Glutamatergic neuron (in vitro differentiated cells): ENCODE measurements at places on chromosomes 13 and 19.

- DNase-seq, result peak; percentile 62
These were observed at the start of gene ARL11 for GRCh38 chr13:49627831-49628652. Gene ARL11, plus strand, starts transcription at chr13:49628507. Its CDS starts 1,941 bp downstream, at chr13:49630448.

DNA sequence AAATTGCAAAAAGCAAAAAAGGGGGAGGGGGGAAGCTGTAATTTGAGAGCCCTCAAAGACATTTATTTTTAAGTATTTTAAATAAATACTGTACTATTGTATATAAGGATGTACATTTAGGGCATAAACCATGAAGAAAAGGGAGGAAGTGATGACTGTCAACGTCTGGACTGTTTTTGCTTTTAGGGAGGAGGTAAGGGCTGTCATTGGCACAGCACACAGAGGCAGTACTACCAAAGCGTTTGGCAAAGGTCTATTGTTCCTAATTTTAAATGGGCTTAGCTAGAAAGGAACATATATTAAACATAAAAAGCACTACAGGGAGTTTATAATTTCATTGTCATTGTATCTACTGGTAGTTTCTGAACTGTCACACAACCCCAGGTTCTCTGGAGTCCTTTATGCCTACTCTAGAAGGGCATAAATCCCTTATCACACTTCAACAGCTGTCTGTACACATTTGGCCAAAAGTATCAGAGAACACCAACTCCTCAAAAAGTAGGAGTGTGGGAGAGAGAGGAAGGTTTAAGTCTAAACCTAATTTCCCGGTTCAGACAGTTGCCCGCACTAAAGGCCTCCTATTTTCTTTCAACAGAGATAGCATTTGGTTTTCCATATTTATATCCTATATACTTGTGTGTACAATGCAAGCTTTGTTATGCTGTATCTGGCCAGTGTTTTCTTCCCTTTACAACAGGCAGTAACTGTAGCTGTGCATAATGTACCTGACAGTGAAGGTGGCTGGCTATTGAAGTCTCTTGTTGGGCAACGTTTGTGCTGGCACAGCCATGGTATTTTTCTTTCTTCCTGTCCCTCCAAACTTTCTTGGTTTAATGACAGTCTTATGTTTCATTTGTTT, 406.2 kb downstream of the KLF5 start:
- no peak for DNase-seq

GRCh38 chr19:8575467-8575997, 1.7 kb downstream of the MYO1F start:
- DNase-seq, result no peak

- no peak for DNase-seq
These were observed 13.3 kb upstream of the RETN start for GRCh38 chr19:7655581-7655980.

DNA sequence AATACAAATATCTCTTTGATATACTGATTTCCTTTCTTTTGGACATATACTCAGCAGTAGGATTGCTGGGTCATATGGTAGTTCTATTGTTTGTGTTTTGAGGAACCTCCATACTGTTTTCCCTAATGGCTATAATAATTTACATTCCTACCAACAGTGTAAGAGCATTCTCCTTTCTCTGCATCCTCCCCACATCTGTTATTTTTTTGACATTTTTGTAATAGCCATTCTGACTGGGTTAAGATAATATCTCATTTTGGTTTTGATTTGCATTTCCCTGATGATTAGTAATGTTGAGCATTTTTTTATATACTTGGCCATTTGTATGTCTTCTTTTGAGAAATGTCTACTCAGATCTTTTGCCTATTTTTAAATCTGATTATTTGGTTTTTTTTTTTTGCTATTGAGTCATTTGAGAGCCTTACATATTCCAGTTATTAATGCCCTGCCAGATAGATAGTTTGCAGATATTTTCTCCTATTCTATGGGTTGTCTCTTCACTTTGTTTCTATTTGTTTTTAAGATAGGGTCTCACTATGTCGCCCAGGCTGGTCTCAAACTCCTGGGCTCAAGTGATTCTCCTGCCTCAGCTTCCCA, 95.7 kb downstream of the FNDC3A start:
- DNase-seq, result no peak

DNA sequence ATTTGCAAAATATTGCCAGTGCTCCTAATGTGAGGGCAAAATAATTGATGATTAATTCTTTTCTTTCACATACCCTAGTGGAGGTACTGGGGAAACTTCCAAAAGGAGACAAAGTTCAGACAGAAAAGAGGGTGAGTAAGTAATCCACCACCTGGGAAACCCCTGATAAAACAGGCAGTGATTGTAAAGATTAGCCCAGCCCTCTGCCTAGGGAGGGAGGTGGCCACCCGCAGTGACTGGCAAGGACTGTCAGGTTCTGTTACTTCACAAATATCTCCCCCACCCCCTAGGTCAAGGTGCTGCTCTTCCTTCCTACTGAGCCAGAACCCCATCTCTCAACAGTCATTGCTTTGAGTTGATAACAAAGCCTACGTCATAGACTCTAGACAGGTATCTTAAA, 239.7 kb downstream of the DNAJC15 start:
- no peak for DNase-seq

DNA sequence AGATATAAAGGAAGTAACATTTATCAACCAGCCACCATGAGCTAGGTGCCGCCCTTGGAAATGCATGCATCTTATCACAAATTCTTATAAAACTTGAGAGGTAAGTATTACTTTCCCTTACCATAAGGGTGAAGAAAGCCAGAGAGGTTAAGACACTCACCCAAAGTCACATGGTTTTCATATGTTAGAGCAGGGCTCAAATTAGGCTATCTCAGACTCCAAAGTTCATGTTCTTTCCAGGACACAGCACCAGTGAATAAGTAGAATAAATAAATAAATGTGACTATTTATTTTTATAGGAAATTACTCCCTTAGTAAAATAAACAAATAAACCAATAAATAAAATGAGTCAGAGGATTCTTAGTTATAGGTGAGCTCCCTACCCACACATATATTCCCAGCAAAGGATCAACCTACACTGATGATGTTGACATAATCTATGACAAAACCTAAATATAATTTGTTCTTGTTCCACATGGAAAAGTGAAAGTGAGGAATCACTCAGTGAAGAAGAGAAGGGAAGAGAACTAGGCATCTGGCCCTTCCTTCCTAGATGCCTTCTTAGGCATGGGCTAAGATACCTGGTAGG, 27.2 kb downstream of the SPRY2 start:
- no peak for DNase-seq

GRCh38 chr19:35000647-35001501, 751 bp downstream of the GRAMD1A start:
- peak; percentile 54 for DNase-seq

GRCh38 chr13:94129490-94129894, 350.0 kb downstream of the DCT start:
- no peak for DNase-seq

- DNase-seq, result no peak
These were observed 1.1 kb downstream of the ELF1 start for GRCh38 chr13:41017817-41018601.

DNA sequence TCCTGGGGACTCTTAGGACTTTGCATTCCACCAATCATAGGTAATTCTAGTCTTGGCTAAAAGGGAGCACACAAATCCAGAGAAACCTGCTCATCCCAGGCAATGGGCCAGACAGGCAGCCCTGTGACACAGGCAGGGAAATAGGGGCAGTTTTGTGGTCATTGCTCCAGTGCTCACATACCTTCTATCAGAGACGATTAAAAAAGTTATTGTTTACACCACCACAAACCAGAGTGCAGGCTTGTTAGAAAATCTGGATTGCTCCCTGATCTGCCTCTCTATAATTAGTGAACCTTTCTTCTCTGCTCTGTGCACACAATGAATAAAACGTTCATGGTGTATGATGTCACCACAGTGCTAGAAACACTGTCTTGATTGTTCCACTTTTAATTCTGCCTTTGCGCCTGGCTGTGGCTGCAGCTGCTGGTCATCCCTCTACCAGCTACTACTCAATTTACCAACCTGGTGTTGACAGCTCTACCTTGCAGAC, 121.6 kb upstream of the SPATA13 start:
- no peak for DNase-seq

- DNase-seq, result no peak
These were observed 983 bp downstream of the ZNF415 start for GRCh38 chr19:53131727-53132126.

- DNase-seq, result no peak
These were observed 19.0 kb downstream of the CYP2F1 start for GRCh38 chr19:41133260-41133659.

- no peak for DNase-seq
These were observed 8.9 kb downstream of the STXBP2 start for GRCh38 chr19:7645656-7646425.

GRCh38 chr13:42876887-42877545, 95.6 kb downstream of the FAM216B start:
- DNase-seq, result no peak

DNA sequence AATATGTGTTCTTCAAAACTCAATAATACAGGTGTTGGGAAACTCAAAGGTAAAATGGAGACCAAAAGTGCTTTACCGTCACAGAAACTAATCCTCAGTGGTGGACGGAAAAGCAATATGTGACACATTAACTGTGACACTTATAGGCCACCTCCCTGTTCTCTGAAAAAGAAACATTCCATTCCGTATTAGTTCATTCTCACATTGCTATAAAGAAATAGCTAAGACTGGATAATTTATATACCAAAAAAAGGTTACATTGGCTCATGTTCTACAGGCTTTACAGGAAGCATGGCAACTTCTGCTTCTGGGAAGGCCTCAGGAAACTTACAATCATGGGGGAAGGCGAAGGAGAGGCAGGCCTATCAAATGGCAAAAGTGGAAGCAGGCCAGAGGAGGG, 435.3 kb upstream of the HTR2A start:
- no peak for DNase-seq

DNA sequence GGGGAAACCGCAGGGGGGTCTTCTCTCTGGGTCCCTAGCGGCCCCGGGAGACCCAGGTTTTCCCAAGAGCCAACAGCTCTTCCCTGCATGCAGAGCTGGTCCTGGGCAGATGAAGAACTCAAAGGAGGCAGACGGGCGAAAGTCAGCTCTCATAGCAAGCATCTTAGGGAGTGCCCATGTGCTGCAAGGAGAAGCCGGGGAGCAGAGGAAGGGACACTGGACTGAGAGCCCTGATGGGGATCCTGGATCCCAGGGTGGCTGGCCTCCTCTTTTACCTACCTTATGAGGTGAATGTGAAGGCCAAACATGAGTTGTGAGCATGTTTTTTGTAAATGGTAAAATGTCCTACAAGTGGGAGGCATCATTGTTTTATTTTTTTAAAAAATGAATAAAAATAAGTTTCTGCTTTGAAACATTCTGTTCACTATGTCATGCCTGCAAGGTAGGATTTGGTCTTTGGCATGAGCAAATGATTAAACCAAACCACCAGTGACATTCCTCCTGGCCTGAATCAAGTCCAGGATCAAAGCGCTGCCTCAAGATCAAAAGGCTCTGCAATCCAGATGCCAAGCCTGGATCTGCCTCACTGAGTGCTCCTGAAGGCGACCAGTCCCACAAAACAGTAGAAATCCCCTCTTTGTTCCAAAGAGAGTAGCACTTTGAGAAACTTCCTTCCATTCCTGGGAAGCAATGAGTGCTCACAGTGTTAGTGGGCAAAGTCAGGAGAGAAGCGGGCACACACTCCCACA, 92.2 kb upstream of the SERP2 start:
- DNase-seq, result no peak

- peak; percentile 40 for DNase-seq
These were observed 12.9 kb downstream of the DPF1 start for GRCh38 chr19:38211151-38211591.

- DNase-seq, result no peak
These were observed 481 bp upstream of the SAE1 start for GRCh38 chr19:47130120-47130588.

GRCh38 chr19:28905996-28906395, 307.0 kb downstream of the UQCRFS1 start:
- DNase-seq, result no peak

- DNase-seq, result no peak
These were observed 28.2 kb downstream of the ELL start for GRCh38 chr19:18493440-18494266.

GRCh38 chr13:45242070-45242469, 41.2 kb upstream of the KCTD4 start:
- DNase-seq, result no peak

- peak; percentile 85 for DNase-seq
These were observed 427.9 kb downstream of the ZNF536 start for GRCh38 chr19:30799865-30800755.

DNA sequence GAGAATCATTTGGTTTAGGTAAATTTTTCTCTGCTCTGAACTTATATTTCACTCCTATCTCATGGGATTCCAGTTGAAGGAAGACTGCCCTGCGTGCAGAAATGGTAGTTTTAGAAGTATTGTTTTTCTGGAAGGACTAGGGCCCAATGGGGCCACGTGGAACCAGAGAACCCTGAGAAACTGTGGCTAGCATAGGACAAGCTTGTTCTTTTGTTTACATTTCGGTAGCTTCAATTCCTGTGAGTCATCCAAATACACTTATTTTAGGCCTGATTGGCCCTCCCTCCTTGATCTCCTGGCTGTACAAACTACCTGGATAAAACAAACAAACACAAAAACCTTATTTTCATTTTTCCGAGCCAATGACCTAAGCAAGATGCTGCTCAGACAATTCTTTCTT, 124.0 kb downstream of the ITGBL1 start:
- no peak for DNase-seq

DNA sequence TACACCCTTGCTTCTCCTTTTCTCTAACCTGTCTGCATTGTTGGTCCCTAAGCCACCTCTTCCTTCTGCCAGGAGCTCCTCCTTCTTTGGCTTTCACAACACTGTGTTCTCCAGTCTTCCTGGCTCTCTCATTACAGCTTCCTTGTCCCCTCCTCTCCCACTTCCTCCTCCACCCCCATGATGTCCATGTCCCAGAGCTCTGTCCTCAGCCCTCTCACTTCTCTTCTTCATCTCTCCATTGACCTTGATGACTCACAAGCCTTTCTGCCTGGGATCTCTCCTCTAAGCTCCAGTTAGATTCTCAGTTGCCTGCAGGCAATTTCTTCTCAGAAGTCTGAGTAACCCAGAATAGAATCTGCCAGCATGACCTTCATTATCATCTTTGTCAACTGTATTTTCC, 100.3 kb upstream of the WASF3 start:
- DNase-seq, result no peak

- no peak for DNase-seq
These were observed 2.7 kb downstream of the SLC27A1 start for GRCh38 chr19:17473041-17473440.

- DNase-seq, result peak; percentile 65
These were observed at the start of gene LRP3 for GRCh38 chr19:33193865-33194362. Gene LRP3, plus strand, starts transcription at chr19:33194330. Its CDS starts 456 bp downstream, at chr19:33194786.

GRCh38 chr13:105395041-105395440, 1140.4 kb downstream of the EFNB2 start:
- DNase-seq, result no peak

DNA sequence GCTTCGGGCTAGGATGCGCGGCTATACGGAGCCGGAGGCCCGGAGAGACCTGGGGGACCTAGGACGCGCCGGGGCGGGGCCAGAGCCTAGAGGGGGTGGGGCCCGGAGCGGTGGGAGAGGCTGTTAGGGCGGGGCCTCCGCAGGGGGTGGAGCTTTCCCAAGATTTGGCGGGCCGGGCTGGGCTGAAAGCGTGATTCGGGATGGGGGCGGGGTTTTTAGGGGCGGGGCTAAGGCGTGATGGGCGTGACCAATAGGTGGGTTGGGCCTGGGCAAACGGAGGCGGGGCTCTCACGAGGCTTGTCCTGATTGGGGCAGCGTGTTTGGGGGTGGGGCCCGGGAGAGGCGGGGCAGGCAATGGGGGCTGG, 439 bp downstream of the RAB11B start:
- peak; percentile 98 for DNase-seq
